ENCODE measurements at places on chromosomes 13 and 19.

DNA sequence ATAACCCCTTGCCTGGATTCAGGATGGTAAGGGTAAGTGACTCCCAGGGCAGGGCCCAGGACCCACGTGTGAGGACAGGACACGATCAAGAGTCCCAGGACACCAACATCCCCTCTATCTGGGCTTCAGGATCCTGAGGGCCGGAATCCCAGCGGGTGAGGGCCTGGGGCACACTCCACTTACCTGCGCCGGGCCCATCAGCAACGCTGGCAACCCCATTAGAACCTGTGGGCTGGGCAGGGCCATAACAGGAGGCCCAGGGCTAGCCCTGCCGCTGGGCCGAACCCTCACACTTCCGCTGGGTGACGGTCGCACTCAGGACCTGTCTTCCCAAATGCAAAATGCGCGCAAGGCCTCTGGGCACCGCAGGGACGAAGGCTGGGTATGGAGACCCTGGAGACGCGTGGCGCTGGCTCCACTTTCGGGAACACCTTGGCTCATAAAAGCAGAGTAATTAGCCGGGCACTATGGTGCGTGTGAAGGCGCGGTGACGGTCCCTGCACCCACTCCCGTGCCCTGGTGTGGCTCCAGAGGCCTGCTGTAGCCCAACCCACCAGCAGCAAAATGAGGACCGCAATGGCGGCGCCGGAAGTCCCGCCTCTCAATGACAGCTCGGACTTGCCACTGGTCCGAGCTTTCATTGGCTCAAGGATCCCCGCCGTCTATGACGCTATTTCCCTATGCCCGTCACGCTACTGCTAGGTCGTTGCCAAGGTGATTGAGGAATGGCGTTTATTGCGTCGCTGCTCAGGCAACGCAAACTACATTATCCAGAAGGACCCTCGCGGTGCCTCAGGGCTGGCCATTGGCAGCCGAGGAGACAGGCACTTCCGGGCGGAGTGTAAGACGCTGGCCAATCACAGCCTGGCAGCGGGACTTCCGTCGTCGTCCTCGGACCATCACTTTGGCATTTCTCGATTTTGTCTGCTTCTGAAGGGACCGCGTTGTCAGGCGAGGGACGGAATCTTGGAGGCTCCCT is at the start of gene ZNF132:
Gene ZNF132 (minus strand): TSS at position 578 of the 979 bp plus-strand sequence. CDS start 332 bp downstream, at position 246.
- DNase-seq: peak; percentile 99

GRCh38 chr13:37094099-37094498 is 11.4 kb downstream of the CSNK1A1L start:
- DNase-seq: no peak

DNA sequence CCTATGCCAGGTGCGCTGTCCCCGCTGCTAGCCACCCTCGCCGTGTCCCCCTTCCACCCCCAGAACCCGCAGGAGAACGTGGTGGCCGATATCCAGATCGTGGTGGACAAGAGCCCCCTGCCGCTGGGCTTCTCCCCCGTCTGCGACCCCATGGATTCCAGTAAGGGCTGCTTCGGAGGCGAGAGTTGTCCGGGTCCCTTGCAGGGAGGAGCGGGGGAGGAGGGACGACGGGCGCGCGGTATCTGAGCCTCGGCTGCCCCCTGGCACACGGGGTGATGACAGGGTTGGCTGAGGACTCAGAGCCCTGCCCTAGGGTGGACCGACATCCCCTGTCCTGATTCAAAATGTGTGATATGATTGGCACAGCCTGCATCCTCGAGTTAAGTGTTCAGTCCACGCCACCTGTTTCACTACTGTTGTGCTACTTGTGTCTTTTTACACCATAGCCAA is 653 bp downstream of the MVB12A start:
- no peak for DNase-seq

DNA sequence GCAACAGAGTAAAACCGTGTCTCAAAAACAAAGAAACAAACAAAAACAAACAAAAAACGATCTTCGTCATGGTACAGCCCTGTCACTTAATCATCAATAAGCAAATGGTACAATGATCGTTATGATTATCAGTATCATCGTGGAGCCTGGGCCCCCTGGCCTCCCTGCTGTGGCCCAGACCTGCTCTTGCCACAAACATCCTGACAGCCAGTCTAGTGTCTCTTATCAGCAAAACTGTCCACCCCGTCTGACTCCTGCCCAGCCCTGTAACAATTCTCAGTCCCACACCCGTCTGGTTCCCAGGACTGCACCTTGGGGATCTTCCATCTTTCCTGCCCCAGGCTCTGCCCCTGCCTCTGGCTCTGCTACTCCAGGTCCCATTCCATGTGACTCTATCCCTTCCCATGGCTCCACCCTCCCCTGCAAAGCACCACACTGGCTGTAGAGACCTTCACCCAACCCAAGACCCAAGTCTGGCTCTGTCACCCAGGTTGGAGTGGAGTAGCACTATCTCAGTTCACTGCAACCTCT is 5.7 kb downstream of the ZNF653 start:
- DNase-seq: no peak

GRCh38 chr13:98041081-98041820 is 87.8 kb downstream of the IPO5 start:
- no peak for DNase-seq

GRCh38 chr19:3154957-3155736 is 19.3 kb downstream of the GNA15 start:
- DNase-seq: peak; percentile 96

DNA sequence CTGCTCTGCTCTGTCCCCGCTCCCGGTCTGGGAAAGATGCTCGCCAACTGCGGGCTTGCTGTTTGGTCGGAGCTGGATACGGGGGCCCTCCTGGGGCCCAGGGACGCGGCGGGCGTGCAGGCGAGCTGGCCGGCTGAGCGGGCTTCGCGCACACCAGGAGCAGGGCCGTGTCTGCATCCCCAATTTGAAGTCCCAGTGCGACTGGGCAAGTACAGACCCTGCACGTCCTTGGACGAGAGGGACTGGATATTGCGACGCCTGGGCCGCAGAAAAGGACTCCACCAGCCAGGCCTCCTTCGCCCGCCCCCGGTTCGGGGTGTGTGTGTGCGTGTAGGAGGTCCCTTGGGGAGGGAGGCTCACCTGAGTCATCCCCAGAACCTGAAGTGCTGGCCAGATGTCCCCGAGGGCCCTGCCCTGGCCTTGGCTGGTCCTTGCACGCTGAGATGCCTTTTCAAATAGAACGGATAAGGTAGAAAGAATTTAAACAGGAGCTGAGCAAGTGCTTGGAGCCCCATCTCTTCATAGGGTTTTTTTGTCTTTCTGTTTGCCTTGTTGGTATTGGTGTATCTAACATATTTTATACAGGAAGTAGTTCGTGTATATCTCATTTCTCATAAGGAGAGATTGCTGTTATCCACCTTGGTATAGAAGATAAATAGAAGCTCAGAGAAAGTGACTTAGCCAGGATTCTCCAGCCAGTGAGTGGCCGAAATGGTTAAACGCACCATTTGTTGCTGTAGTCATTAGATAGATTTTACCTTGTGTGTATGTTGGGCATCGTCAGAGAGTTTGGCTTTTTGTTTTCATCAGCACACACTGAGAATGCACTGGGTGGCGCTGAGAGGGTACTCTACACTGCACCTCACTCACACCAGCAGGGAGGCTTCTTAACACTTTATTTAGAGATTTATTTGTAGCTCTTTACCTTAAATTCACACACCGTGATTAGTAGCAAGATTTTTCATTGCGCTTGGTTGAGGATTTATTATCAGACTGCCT is 1.1 kb downstream of the NAXD start:
- peak; percentile 34 for DNase-seq

DNA sequence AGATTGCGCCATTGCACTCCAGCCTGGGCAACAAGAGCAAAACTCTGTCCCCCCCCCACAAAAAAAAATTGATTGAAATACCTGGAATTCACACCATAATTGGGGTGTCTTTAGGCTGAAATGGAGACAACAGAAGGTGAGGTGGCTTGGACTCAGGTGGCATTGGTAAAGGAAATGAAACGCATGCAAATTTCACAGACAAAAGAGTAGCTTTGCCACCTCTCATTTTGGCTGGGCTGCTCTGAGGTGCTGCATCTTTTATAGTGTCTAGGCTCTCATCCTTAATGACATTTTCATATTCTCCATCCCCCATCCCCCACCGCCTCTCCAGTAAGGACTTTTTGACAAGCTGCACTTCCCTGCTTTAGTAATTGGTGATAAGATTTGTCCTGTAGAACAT is 6.9 kb downstream of the UBE2L5 start:
- DNase-seq: no peak

- no peak for DNase-seq
These were observed 16.3 kb upstream of the GPR183 start for GRCh38 chr13:99323488-99323887.

DNA sequence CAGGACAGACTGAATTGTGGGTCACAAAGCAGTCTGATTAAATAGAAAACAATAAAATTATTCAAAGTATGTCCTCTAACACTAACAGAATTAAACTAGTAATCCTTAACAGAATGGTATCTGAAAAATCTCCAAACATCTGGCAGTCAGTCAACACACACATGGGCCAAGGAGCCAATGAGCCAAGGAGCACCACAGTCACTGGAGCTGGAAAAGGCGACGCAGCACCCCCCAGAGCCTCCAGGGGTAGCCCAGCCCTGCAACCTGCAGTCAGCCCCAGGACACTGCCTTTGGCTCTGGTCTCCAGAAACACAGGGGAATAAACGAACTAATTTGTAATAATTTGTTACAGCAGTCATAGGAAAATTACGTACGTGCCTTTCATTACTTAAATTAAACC is 12.3 kb downstream of the TUBGCP3 start:
- peak; percentile 12 for DNase-seq

- no peak for DNase-seq
These were observed 2.5 kb upstream of the BCAT2 start for GRCh38 chr19:48813123-48813913.

DNA sequence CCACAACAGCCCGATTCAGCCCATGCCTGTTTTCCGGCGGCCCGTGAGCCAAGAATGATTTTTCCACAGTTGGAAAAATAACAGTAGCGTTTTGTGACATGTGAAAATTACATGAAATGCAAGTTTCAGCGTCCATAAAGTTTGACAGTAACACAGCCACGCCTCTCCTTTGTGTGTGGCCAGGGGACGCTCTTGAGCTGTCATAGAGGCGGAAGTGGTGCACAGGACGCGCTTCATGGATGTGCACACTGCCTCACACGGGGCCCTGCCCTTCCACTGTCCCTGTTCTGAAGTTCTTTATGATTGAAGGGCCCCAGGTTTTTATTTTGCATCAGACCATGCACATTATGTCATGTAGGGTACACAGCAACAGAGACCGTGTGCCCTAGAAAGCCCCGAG is 12.4 kb upstream of the ELAVL1 start:
- DNase-seq: no peak

- DNase-seq: peak; percentile 29
These were observed 238.9 kb downstream of the TSHZ3 start for GRCh38 chr19:31110336-31110735.

- DNase-seq: no peak
These were observed 209.6 kb downstream of the ATP8A2 start for GRCh38 chr13:25581351-25581750.

GRCh38 chr13:75932636-75933035 is 296.5 kb downstream of the LMO7 start:
- DNase-seq: no peak

DNA sequence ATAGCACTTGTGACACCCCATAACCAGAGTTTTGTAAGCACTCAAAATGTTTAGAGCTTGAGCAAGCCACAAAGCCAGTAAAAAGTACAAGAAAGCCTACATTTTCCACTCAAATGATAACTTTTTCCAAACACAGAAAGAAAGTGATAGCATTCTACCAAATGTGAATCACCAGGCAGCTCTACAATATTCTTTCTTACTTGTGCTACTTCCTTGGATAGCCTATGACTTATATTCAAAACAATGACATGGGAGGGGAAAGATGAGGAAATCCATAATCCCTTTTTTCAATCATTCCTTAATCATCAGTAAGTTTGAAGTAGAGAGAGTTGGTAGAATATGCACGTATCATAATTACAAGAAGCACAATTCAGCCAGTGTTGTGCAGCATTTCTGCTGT is 650.8 kb upstream of the PCDH9 start:
- DNase-seq: no peak

GRCh38 chr13:108827646-108828045 is 198.2 kb downstream of the MYO16 start:
- no peak for DNase-seq

DNA sequence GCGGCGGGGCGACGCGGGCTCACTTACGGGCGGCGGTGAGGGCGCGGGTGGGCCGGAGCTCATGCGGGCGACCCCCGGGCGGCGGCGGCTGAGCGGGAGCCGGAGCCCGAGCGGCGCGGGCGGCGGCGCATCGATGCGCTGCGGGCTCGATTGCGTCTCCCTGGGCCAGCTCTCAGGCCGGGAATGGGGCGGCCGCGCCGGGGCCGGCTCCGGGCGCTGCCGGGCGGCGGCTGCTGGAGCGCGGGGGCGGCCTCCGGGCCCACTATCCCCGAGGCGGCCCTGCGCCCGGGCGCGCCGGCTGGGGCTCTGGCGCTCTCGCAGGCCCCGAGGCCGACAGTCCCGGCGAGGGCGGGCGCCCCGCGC is 1.4 kb upstream of the TSHZ3 start:
- DNase-seq: no peak

GRCh38 chr19:5364674-5365073 is 24.1 kb upstream of the PTPRS start:
- no peak for DNase-seq

- DNase-seq: no peak
These were observed 2.5 kb upstream of the PDX1 start for GRCh38 chr13:27917121-27917947.

DNA sequence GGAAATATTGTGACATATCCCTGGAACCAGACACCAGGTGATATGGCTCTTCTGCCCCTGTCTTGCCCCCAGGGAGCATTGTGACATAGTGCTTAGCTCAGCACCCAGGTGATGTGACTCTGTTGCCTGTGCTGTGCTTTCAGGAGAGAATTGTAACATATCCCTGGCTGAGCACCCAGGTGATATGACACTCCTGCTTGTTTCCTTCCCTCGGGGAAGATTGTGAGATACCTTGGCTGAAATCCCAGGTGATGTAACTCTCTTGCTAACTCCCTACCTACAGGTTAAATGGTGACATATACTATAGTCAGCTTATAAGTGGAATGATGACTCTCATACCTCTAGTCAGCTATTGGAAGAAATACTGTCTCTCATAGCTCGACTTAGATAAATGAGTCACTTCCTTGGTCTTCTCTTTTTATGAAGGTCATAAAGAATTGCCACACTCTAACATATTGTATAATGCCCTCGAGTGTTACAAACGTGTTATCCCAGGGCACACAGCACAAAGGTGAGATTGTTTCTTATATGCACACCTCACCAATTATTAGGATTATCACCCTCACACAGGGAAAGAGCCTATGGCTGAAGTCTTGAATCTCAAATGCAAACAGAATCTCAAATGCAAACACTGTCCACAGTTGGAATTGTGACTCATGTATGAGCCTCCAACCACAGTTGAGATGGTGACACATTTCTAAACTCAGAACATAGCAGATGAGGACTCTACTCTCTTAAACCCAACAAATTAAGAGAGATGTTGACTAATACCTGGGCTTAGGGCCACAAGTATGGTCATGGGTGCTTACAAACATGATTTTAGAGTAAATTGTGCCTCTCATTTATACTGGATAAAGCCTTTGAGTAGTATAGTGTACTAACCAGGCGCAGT is 32.7 kb upstream of the ZNF254 start:
- DNase-seq: peak; percentile 32

GRCh38 chr13:75635101-75635827 is 866 bp upstream of the LMO7 start:
- DNase-seq: no peak

Data from AG09319 (cell line).